Left renal cortex interstitium (tissue), 4 donors: ENCODE measurements at places on chromosomes 4 and X.

DNA sequence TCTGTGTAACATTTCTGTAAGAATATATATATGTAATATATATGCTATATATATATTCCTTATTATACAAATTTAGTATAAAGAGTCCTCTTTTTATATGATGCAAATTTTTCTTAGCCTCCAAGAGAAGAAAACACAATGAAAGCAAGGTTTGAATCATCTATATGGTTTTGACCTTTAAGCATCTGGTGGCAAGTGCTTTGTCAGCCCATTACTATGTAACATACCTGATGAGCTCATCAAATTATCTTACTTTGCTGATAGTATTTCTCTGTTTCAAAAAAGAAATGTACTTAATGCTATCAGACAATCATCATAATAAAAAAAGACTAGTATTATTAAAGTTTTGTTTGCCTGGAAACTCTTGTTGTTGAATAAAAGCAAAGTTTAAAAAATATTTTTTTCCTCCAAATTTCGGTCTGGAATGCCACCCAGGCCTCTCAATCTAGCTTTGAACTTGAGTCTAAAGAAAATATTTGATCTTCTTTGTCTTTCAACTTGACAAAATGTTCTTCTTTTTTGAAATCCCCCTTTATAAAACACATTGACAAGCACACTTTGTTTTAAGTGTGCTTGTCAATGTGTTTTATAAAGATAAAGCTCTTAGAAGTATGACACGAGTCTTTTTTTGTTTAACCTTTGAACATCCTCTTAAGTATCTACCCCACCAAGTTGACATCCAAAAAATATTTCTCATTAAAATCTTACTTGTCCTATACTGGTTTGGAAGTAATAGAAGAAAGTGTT is 26.2 kb downstream of the ZNF330 start:
- DNase-seq, result no peak

- DNase-seq, result no peak
Measured at GRCh38 chrX:70044541-70045245, 5.0 kb downstream of the AWAT2 start.

- no peak for DNase-seq
Measured at GRCh38 chr4:6594826-6595355, 19.9 kb downstream of the MAN2B2 start.

DNA sequence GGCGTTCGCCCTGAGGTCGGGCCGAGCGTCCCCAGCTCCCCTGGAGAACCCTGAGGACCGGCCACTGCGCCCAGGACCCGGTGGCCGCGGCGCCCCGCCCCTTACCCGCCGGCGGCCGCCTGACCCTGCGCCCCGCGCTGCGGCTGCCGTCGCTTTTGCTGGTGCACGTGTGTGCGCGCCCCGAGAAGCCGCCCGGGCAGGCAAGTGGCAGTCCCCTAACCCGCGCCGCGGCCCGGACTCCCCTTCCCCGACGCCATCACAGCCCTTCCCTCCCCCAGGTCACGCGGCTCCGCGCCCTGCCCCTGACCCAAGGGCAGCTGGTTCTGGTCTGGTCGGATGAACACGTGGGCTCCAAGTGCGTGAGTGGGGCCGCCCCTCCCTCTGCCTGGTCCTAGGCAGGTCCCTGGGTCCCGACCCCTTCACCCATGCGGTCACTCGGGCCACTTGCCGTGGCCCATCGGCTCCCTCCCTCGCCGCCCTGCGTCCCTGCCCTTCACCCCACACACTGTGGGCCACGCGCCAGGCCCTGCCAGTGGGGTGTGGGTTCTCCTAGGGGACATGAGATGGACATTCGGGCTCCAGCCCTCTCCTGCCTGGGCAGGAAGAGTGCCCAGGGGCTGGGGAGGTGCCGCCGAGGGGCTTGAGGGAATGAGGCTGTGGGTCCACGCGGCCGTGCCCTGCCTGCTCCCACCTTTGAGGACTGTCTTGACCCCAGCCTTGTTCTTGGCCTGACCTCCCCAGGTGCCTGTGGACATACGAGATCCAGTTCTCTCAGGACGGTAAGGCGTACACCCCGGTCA is 8.0 kb upstream of the FGFRL1 start:
- DNase-seq, result no peak

DNA sequence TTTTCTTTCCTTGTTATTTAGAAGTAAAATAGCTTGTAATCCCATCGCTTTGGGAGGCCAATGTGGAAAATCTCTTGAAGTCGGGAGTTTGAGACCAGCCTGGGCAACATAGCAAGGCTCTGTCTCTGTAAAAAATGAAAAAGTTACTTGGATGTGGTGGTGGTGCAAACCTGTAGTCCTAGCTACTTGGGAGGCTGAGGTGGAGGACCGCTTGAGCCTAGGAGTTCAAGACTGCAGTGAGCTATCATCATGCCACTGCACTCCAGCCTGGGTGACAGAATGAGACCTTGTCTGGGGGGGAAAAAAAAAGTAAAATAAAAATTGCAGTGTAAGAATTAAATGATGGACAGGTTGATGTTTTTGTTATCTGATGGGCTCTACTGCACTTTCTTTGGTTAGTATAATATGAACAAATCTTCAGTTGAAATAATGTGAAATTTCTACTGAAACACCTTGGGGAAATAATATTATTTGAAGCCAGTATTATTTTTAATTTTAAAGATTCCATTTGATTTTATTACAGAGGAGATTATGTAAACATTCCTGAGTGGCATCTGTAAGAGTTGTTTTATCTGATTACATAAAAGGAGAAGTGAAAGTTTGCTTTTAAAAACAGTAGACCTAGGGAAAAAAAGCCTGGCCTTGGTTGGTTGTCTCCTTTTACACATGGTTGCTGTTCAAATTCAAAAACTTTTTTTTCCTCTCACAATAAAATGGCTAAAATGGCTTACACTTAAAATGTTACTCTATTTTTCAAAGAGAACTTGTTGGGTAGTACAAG is 10.5 kb upstream of the NDUFC1 start:
- DNase-seq, result no peak
